ENCODE measurements at places on chromosomes 2 and 18. TPM values are rescaled to one million over a fixed set of nuclear protein-coding genes. Genes with fewer than 3 reads are reported as not detected.

DNA sequence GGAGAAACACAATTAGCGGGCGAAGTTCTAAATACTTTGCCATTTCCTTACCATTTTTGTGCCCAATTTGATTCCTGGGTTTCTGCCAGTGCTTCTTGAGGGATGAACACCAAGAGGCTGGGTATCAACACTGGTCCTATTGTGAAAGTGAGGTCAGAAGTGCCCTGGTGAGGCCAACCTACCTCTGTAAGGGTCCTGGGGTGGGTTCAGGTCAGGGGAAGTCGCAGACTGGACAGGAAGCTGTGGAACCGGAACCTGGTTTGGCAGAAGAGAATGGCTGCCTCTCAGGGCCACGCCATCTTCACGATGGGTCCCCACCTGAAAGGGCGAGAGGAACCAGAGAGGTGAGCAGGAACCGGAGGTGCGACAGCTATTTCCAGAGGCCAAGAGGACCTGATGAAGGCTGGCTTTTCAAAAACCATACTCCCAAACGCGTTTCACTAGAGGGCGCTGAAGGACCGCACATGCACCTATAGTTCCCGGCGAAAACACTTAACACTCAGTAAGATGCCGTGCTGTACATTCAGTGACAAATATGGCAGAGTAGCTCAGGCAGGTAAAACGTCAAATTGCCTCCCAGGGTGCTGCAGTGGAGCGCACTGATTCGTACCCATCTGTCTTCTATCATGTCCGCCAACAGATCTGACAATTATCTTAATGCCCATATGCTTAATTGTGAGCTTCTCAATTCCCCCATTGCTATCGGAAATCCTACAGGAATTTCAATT is 275.3 kb upstream of the CCDC68 start:
- DNase-seq, result peak; percentile 79

DNA sequence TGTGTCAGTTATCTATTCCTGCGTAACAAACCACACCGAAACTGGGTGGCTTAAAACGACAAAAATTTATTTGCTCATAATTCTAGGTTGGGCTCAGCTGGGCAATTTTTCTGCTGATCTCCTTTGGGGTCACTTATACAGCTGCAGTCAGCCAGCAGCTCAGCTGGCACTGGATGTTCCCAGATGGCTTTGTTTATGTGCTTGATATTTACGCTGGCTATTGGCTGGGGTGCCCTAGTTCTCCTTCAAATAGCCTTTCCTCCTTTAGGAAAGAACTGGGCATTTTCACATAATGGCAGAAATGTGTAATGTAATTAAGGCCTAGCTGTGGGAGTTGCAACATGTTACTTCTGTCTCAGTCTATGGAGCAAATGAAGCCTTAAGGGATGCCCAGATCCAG is 142.2 kb downstream of the B3GNT2 start:
- no peak for DNase-seq

DNA sequence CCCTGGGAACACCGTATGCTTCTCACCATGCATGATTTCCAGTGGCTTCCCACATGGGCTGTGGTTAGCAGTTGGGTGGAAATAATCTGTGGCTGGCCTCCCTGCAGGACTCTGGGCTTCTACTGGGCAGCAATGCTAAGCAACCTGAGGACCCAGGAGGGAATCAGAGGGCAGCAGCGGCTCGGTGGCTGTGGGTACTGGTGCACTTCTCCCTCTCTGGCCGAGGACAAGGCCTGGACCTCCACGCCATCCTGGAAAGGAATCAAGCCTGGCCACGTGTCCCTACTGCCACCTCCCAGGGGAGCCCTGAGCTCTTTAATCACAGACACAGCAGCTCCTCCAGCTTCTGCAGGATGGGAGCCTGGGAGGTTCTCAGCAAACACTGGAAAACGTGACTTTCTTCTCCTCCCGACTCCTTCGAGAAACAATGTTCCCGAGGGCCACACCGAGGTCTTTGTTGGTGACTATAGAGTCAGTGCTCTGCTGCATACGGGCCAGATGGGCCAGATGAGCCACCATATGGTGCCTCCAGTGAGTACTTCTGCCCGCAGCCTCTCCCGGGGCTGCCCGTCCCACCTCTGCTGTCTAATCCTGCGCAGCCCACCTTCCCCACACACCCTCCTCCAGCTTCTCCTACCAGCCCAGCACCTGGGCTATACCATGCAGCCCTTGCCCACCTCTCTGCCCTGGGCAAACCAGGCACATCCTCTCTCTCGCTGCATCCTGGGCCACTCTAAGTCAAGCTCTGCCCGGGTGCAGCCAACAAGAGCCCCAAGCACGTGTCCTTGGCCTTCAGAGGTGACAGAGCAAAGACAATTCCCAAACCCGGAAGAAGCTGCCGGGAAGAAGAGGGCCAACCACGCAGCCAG is 42.8 kb upstream of the OTOS start:
- no peak for DNase-seq

Gene VSNL1
- 19.6 TPM for total RNA-seq

Gene GPR45
- total RNA-seq, result 0.21 TPM

DNA sequence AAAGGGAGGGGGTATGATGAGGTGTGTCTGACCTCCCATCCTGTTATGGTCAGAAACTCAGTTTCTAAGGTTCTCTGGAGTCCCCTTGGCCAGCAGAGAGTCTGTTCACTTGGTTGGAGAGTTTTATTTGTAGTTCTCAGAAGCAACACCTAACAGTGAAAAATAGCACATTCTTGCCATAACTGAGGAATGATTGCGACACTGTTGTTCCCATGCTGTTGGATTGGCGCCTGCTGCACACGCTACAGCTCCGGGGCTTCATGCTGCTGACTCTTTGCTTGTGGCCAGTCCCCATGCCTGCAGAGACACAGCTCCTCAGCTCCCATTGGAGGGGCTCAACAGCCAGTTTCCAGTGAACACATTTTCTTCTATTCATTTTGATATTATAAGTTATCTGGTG is 42.1 kb downstream of the TPGS2 start:
- DNase-seq, result no peak

Gene EEF1B2
- 668 TPM for total RNA-seq

Gene SNRNP200
- 168 TPM for total RNA-seq

DNA sequence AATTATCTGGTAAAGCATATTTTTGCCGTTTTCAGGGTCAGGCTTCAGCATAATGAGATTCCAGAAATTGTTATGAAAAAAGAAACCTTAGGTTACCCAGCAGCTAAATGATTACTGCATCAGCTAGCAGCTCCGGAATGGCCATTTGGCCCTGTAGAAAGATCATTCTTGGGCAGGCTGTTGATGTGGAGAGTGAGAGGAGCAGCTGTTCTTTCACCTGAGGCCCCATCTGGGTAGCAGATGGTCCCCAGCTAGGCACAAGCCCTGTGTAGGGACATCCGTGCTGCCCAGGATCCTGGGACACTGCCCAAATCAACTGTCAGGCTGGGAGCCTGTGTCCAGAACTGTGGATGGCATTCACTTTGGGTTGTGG is 61.8 kb downstream of the NEDD4L start:
- DNase-seq, result no peak

Gene FMNL2
- total RNA-seq, result 41.7 TPM

Gene CFAP210
- 0.41 TPM for total RNA-seq

GRCh38 chr2:115520727-115521126 is 1078.3 kb downstream of the DPP10 start:
- no peak for DNase-seq

Gene SCTR
- total RNA-seq, result not detected

GRCh38 chr2:23940718-23941620 is 706 bp downstream of the UBXN2A start:
- DNase-seq, result no peak

Gene CKAP2L
- total RNA-seq, result 5.5 TPM

Gene FLACC1
- 1.1 TPM for total RNA-seq

Gene FRZB
- 90.8 TPM for total RNA-seq

Gene LHCGR
- not detected for total RNA-seq

Gene AQP12B
- total RNA-seq, result not detected

GRCh38 chr2:127011231-127011661 is 95.7 kb downstream of the BIN1 start:
- no peak for DNase-seq

Gene RTP5
- not detected for total RNA-seq

DNA sequence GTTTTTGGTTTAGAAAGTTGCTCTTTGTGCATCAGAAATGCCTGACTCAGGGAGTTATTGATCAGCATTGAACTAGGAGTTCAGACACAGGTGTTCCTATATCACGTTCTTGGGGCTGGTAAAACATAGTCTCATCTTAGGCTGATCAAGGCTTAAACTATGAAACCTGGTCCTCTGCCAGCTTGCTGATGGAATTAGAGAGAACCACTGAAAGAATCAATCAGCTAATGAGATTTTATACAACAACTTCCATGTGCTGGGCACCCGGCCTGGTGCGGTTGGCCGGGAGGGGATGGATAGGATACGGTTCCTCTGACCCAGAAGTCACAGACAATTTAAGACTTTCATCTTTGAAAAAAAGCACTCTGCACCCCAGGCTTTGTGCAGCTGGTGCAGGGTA is 164.9 kb downstream of the RDH14 start:
- DNase-seq, result no peak

DNA sequence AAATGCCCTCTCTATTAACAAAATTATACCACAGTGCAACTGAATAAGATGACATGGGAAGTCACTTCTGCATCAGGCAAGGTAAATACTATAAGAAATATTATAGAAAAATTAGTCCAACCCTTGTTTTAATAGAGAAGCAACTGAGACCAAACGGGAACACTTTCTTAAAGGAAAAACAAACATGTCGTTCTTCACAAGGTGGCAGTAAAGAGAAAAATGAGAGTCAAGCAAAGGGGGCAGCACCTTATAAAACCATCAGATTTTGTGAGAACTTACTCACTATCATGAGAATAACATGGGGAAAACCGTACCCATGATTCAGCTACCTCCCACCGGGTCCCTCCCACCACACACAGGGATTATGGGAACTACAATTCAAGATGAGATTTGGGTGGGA is 481.7 kb upstream of the CRIM1 start:
- no peak for DNase-seq

Gene GAD1
- 129 TPM for total RNA-seq

- no peak for DNase-seq
Measured at GRCh38 chr2:199303728-199304177, 154.0 kb downstream of the SATB2 start.

DNA sequence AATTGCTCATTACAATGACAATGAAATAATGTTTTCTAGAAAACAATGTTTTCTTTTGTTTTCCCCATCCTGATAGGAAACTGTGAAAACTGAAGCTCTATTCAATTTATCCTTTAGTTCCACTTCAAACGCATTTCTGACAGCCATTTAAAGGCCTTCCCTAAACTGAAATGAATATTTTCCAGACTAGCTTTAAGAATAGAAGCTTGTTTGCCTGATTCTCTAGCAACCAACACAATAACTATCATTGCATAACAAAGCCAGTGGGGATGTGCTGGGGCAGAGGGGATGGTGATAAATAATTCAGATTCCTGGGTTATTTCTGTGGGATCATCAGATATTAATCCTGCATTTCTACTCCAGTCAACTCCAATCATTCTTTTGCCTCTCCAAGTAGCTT is 427.1 kb downstream of the RND3 start:
- no peak for DNase-seq

DNA sequence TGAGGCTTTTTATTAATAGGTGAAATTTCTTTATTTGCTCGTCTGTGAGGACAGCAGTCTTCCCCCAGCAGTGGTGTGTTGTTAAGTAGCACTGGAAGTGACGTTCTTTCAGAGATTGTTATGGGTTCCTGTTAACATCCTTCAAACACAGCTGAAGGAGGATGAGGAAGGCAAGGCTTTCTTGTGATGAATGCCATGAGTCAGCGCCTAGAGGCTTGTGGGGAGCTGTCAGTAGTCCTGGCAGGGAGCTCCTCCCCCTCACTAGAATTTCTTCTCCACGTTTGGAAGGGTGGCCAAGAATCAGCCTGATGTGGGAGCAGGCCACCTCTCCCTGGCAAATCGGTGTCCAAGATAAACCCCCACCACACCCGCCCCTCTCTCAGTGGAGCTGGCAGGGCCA is 113.2 kb downstream of the ARHGEF4 start:
- no peak for DNase-seq

Gene HOXD12
- total RNA-seq, result not detected

DNA sequence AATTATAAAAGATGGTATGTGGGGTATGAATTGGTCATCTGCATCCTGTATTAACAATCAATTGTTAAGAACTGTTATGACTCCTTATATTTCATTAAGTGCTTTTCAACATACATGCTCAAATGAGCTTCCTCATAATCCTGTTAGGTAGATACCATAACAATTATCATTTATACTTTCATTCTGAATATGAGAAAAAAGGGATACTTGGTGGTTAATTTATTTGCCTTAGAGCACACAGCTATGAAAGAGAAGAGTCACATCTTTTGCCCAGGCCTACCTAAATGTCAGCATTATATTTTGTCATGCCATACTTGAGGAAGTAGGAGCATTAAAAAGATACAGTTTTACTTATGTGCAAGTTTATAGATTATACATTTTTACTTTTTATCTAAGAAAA is 169.6 kb downstream of the TCF4 start:
- no peak for DNase-seq

Gene IL36A
- not detected for total RNA-seq

DNA sequence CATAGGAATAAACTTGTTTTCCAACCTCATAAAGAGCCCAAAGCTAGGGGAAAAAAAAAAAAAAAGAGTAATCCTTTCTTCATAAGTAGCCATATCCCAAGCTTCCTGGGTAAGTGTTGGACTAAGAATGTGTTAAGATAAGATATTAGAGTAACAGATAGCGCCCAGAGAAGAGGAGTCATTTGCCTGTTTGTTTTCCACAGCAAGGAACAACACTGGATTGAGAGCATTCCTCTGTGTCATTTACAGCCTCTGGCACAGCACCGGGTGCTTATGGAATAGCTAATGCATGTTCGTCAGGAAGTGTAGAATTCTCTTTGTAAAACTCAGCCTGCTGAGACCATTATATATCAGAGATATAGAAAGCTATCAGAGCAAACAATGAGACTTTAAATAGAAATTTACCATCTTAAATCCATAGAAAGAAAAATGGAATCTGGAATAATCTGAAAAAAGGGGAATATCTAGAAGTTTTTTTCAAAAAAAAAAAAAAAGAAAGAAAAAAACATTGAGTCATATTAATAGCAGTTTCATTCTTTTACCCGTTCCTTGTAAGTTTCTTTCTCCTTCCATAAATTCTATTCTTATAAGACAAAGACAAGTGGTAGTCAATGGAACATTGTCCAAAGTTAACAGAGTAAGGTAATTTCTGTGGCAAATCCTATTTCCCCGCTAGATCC is 37.6 kb downstream of the LRP2 start:
- DNase-seq, result no peak

- no peak for DNase-seq
Measured at GRCh38 chr2:230318190-230319121, 8.5 kb upstream of the SP140L start.

DNA sequence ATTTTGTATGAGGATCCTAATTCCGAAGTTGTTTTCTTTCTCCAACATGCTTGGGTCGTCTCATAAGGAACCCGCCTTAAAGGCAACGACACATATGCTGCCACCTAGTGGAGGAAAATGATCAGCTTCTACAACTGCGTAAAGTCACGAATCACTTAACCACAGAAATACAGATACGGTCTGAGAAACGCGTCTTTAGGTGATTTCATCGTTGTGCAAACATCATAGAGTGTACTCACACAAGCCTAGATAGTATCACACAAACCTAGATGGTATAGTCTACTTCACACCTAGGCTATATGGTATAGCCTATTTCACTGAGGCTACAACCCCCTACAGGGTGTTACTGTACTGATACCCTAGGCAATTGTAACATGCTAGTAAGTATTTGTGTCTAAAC is 13.1 kb downstream of the GNLY start:
- DNase-seq, result peak; percentile 66

Measured in endothelial cell (in vitro differentiated cells).